ENCODE measurements at places on chromosomes 13 and 19. TPM values are rescaled to one million over a fixed set of nuclear protein-coding genes. Genes with fewer than 3 reads are reported as not detected.

- DNase-seq: no peak
These were observed 1411.2 kb upstream of the MIR17HG start for GRCh38 chr13:89936256-89936655.

The PSG1 gene
- polyA plus RNA-seq: not detected

DNA sequence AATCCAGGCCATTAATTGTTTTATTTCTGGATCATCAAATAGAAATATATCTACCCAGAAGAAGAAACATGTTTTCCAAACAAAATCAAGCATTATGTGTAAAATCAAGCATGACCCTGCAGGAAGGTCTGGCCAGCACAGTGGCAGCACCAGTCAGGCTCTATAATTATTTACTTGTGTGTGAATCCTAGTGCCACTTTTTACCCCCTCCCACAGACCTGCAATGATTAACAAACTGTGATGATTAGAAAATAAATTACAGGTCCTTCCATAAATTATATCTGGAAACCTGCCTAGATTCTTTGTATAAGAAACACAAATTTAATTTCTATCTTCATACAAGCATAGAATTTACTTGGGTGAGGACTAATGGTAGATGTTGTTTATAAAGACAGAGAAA lies 186.1 kb downstream of the GPC6 start:
- DNase-seq: no peak

DNA sequence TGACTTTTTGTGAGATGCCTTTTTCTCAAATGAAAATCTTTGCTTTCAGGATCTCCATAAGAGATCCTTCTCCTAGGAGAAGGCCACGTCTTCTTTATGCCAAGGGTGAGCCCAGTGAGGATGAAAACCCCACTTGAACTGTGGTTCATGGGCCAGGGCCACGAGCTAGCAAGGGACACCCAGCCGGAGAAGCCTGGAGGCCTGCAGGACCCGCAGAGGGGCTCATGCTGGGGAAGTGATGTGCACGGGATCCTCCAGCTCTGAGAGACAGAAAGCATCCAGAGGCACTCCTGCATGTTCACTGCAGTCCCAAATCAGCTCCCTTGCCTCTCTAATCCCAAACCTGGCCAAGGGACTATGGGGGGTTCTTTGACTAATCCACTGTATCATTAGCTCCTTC lies 168.9 kb downstream of the UQCRFS1 start:
- DNase-seq: no peak

DNA sequence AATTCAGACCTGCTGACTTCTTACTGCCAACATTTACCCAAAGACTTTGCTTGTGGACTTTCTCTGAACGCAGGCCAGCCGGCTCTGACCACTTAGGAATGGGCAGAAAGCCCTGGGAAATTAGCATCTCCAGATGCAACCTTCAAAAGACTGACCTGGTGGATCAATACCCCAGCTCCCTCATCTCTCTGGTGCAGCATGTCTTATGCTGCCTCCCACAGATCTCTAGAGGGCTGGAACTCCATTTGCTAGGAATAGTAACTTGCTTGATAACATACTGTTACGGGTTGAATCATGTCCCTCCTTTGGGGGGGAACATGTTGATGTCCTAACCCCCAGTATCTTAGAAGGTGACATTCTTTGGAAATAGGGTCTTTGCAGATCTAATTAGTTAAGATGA lies 12.9 kb upstream of the SLC25A41 start:
- DNase-seq: no peak

DNA sequence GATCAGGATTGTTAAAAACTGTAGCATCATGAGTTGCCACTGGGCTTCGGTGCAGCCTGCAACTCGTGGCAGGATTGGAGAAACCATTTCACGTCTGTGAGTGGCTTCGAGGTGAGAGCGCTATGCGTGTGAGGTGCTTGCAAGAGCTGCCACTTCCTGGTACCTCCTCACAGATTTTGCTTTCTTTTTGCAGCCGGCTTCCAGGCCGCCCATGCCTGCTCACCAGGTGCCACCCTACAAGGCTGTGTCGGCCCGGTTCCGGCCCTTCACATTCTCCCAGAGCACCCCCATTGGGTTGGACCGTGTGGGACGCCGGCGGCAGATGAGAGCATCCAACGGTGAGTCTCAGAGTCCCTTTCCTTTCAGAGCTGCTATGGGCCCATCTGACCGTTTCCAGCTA lies 57.9 kb upstream of the C1QTNF9 start:
- DNase-seq: no peak

GRCh38 chr19:45478454-45479238 lies 10.8 kb downstream of the FOSB start:
- peak; percentile 89 for DNase-seq

DNA sequence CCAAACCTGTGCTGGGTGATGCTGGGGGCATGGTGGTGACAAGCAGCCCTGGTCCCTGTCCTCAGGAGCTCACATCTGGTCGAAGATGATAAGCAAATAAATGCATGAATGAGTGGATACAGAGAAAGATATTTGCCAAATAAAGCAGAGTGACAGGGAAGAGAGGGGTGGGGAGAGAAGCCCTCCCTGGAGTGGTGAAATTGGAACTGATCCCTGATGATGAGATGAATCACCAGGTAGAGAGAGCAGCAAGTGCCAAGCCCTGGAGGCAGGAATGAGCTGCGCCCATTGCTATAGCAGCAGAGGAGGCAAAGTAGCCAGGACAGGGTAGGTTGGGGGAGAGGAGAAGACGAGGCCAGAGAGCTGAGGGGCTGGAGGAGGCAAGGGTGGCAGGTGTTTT lies 13.7 kb downstream of the FXYD5 start:
- no peak for DNase-seq

The LIG4 gene
- 21.0 TPM for polyA plus RNA-seq

DNA sequence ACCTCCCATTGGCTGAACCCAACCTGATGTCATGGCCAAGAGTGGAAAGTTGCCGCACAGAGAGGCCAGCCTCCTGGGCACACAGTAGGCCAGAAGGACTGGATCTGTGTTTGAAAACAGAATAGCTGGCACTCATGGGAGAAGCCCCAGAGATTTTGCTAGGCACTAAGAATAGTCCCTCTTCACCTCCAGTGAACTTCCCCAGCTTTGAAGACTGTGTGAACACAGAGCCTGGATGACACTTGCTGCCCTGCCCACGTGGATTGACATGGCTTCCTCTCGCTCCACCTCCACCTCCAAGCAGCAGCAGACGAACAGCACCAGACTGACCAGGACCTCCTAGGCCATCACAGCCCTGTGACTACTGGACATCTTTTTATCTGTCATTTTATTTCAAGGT lies 37.9 kb upstream of the KL start:
- DNase-seq: no peak

DNA sequence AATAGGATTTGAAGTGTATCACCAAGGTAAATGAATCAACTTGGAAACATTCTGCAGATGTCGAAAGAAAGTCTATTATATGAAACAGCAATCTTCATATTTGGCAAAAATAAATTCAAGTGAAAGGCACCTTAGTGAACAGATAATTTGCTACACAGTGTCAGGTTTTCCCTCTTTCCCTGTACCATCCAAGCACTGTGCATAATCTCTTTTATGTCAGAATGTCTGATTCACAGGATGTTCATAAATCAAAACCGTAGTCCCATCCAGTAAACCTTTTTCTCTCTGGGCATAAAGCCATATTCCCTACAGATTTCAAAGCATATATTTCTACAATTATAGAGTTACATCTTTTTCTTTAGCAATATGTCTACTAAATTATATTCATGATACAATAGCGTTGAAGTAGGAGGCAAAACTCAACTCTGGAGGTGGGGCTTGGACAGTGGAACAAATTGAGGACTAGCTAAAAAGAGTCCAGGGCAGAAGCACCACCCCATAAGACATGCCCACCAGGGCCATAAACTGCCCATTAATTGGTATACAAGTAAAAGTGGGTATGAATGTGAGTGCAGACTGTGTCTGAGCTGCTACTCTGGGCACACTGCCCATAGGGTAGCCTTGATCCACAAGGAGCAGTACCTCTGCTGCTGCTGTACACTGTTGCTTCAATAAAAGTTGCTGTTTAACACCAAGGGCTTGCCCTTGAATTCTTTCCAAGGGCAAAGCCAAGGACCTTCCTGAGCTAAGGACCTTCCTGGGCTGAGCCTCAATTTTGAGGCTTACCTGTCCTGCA lies 72.1 kb upstream of the MYCBP2 start:
- DNase-seq: no peak
